ENCODE measurements at places on chromosomes 12 and 14.
A peak's percentile ranks its signal among the peaks of the same experiment; 100 is the strongest.

- DNase-seq, result no peak
These were observed 30.6 kb upstream of the PTPRQ start for GRCh38 chr12:80413462-80413861.

GRCh38 chr14:102565331-102565887, 27.0 kb upstream of the RCOR1 start:
- DNase-seq, result no peak

GRCh38 chr14:24613241-24613640, 3.8 kb upstream of the GZMH start:
- no peak for DNase-seq

- no peak for DNase-seq
These were observed 422.9 kb upstream of the OR4E1 start for GRCh38 chr14:22096514-22096895.

GRCh38 chr12:57834086-57834876, 12.2 kb downstream of the CTDSP2 start:
- DNase-seq, result no peak

DNA sequence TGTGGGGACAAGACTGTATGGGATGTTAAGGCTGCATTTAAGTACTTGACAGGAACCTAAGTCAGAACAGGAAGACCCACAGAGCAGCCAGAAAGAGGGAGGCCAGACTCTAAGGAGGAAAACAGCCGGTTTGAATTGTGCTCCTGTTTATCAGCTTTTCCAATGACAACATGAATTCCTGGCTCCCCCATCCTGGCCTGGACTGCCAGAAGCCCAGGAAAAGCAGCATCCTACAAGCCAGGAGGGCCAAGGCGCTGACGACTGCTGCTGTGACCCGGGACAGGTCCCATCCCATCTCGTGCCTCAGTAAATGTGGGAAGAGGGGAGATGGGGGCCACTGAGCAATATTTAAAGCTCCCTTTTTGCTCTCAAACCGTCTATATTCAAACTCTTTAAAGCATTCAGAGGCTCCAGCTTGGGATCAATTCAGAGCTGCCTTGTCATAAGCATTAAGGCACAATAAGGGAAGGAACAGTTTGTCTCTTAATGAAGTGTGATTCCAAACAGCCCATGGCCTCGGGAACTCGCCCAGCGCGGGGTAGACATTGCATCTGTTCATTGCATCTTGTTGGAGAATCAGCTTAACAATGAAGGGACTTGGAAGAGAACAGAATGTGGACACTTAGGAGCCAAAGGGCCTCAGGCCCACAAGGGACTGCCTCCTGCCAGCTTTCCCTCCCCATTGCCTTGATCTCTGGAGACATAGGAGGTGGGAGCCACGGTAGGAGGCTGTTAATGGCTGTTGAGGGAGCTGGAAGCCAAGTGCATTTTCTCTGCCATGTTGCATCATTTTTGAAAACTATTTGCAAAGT, 49.6 kb downstream of the CMKLR1 start:
- DNase-seq, result peak; percentile 38

- no peak for DNase-seq
These were observed 1.8 kb upstream of the LRFN5 start for GRCh38 chr14:41604721-41605531.

DNA sequence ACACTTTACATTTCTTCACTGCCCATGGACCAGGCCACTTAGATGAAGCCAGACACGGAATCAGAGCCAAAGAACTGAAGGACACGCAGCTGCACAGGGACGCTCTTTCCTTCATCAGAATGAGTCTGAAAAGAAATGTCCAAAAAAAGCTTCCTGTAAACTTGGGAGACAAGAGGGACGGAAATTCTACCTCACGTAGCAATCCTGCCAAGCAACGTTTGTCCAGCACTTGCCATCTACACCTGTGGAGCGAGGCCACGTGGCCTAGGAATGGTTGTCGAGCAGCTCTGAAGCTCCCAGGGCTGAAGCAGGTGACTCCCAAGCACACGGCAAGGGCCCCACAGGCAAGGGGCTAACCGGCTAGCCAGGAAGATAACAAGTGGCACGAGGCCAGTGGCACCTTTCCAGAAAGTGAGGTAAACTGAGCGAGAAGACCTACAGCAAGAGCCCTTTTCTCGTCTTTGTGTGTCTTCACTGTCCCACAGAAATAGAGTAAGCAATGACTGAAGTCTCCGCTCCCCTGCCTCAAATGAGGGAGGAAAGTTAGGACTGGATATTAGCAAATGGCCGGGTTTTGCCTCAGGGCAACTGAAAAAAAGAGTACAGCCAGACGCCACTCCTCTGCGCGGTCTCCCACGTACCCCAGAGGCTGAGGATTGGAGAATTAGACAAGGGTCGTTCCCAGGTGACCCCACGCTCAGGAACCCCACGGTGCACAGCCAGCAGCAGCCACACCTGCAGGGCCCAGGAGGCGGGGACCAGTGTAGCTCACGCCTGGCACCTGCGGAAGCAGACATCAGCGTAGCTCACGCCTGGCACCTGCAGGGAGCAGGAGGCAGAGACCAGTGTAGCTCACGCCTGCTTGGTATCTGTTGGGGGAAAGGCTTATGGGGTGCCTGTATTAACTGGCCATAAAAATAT, 7.7 kb downstream of the ZNF605 start:
- DNase-seq, result no peak

- DNase-seq, result no peak
These were observed 114.5 kb upstream of the NCOR2 start for GRCh38 chr12:124681779-124682391.
